Activated CD4-positive, alpha-beta T cell treated with anti-CD3 and anti-CD28 coated beads, Interleukin-2, amount 50 U/mL, for 48 hours (primary cell): ENCODE measurements at places on chromosomes 1 and 21.

DNA sequence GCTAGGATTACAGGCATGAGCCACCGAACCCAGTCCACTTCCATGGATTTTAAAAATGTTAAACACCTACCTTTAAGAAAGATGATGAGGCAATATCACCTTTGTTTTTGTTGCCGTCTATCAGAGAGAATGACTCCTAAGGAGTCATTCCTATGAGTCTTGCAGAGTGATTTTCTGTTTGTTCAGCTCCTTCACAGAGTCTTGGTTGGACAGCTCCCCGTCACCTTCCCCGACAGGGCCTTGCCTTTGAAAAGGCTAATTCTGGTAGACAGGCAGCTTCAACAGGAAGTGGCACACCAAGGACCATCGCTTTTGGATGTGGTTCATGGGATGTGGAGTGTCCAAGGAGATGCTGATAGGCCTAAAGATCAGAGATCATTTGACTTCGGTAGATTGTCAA lies 17.5 kb downstream of the ZBTB18 start:
- no peak for DNase-seq

DNA sequence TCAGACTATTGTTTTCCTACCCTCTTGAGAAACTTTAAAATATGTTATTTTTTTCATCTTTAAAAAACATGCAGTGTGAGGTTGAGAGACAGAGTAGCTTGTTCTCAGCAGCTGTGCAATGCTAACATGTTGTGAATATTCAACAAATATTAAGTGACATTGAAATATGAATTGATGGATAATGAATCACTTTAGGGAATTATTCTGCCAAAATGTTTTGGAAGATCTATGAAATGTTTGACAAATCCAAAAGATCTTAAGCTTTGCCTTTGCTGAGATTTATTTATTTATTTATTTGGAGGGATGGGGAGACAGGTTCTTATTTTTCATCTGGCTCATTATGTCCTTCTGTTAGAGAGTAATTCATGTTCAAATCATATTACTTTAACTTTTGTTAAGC lies 680.1 kb upstream of the CXADR start:
- no peak for DNase-seq

DNA sequence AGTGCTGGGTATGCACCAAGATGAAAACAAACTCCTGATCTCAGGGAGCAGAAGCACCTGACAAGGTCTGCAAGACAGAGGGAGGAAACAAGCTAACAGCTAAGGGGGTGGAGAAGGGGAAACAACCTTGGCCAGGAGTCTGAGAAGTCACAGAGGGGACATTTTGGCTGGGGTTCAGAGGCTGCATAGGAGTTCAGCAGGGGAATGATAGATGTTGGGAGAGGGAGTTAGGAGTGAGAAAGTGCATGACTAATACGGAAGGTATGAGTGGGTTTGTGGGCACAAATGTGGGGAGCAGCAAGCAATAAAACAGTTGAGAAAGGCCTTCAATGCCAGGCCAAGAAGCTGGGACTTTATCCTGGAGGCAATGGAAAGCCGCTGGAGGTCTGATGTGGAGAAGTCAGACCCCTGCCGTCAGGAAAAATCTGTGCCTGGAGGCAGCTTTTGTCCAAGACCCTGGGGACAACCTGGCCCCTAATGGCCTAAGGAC lies 16.4 kb downstream of the EPHA2 start:
- no peak for DNase-seq

DNA sequence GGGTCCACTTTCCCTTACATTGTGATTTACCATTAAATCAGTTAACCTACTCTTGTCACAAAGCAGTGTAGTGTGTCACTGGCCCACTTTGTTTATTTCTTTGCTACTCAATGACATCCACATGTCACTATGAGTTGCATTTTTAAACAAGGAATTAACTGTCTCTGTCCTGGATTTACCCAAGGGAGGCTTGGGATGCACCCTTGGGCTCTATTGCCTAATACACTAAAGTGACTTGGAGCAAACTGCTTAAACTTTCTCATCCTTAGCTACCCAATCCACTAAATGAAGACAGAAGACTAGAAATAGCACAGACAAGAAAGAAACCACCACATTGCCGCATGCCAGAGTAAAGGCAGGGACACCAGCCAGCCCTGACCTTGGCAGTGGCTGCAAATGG lies 136.2 kb upstream of the TIAM1 start:
- no peak for DNase-seq

- DNase-seq = no peak
Observed at GRCh38 chr1:41158147-41158875, 83.8 kb downstream of the SCMH1 start.

- no peak for DNase-seq
Observed at GRCh38 chr1:3670823-3671265, 18.5 kb downstream of the TP73 start.

DNA sequence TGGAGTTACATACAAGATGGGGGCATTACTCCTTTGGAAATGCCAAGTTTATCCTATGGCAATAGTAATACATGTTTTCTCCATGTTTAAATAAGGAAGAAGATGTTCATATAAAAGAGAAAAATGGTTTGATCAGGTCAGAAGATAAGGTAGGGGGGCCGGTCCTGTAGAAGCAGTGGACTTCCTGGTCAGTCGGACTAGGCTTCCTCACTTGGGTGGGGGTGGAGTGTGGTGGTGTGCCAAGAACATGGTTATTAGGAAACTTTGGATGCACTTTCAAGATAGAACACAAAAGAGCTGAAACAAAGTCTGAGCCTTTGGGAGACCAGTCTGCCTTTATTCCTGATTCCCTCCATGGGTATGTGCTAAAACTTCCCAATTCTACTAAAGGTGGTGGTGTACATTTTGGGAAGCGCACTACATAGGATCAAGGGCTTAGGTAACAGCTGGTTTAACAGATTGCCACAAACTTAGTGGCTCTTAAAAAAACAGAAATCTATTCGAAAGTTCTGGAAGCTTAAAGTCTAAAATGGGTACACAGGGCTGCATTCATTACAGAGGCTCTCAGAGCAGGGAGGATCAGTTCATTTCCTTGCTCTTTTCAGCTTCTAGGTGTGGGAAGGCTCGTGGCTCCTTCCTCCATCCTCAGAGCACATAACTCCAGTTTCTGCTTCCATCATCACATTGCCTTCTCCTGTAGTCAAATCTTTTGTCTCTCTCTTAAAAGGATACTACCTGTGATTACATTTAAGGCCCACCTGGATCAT lies 64.6 kb downstream of the KDM1A start:
- no peak for DNase-seq

GRCh38 chr1:30449003-30449402 lies 274.4 kb downstream of the MATN1 start:
- DNase-seq = no peak

GRCh38 chr1:156475568-156476500 lies 24.7 kb downstream of the MEF2D start:
- DNase-seq = no peak

DNA sequence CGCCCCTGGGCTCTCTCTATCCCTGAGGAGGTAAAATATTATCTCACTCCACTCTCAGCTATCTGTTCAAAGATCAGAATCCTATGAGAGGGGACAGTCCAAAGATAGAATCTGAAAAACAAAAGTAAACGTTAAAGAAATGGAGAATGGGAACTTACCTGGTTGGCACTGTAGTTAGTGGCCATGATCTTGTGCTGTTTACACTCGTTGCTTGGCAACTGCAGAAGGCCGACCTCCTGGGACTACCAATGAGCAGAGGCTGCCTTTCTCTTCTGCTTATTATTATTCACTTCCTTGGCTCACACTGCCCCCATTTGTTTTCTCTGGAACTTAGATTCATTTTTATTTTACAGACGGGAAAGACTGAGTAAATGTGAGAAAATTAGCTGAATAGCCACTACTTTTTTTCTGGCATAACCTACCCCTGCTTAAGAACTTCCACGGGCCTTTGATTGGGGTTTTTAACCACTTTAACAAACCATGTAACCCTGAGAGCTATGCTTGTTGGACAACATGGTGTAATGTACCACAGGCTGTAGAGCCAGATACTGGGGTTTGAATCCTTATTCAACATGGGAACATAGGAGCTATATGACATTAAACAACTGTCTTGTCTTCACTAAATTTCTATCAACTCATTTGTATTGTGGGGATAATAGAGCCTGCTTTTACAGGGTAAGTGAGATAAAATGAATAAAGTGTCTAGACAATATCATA lies at the start of gene CFAP126:
Gene CFAP126 (minus strand): TSS at position 193 of the 717 bp plus-strand sequence. CDS start 8 bp downstream, at position 185.
- DNase-seq = no peak

DNA sequence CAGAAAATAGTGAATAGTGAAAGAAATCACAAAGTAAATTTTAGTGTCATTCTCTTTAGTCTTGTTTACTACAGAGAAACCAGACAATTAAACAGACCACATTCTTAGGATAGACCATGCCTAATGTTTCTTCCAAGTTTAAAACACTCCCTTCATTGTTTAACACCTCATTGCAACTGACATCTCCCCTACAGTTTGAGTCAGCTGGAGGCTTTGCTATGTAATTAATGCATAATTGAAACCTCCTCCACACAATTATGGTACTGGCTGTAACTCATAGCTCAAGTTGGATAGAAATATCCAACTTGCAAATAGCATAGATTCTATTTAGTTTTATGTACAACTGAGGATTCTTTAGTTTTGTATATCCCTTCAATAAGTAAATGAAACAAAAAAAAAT lies 35.2 kb upstream of the B3GALT2 start:
- no peak for DNase-seq

DNA sequence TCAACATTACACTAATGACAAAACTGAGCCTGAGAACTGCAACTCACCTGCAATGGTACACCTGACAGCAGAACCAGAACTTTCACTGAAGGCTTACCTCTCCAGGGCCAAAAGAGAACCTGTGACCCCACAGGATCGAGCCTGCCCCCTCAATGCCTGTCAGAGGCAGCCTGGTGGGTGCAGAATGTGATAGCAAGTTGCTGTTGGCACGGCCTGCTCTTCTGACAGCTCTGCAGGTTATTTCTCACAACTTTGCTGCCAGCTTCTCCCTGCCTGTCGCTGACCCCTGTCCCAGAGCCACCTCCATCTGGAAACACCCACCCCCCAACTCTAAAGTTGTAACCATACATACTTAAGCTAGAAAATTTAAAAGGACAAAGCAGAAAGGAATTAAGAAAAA lies 35.2 kb downstream of the HIVEP3 start:
- DNase-seq = no peak

DNA sequence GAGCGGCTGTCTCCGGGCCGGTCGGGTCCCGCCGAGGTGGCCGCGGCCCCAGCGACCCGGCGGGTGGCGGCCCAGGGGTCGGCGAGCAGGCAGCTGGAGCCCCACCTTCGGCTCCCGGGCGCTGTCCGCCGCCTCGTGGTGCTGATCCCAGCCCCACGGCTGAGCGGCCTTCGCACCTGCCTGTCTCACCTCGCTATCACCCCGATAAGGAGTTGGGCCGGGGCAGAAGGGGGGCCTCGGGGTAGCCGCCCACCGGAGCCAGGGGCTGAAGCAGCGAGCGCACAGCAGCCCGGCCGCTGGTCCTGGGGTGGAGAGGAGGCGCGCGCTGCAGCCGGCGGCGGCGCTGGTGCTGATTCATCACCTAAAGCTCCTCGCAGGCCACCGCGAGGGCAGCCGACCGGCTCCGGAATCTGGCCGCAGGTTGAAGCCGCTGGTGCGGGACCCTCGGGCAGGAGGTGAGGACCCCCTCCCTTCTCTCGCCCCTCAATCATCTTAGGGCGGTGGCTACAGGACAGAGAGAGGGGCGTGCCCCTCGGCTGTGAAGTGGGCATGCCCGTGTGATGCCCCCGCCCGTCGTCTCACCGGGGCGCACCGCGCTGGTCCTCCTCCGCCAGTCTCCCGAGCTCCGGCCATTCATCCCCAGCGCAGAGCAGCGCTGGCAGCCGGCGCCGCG lies 575 bp downstream of the TRIM67 start:
- peak; percentile 34 for DNase-seq

GRCh38 chr1:12387641-12388040 lies 157.8 kb downstream of the VPS13D start:
- no peak for DNase-seq

- no peak for DNase-seq
Observed at GRCh38 chr1:147241934-147242448, 493 bp upstream of the CHD1L start.

GRCh38 chr1:24551960-24552571 lies 3.8 kb upstream of the NCMAP start:
- DNase-seq = no peak

DNA sequence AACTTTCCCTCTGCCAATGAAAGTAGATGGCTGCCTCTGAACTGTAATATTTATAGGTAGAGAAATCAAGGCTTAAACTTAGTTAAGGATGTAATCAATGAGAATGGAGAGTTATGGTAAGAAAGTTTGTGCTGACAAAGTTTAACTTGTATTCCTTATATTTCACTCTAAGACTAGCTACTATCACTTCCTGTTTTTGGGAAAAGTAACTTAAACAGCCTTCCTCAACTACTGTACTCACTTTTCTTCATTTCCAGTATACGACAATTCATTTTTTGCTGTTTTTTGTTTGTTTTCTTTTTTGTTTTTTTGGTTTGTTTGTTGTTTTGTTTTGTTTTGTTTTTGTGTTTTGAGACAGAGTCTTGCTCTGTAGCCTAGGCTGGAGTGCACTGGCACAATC lies 3.7 kb downstream of the RGS18 start:
- no peak for DNase-seq

GRCh38 chr1:83970802-83971201 lies 28.1 kb downstream of the TTLL7 start:
- no peak for DNase-seq

- peak; percentile 81 for DNase-seq
Observed at GRCh38 chr1:45014321-45015028, 2.4 kb downstream of the UROD start.

DNA sequence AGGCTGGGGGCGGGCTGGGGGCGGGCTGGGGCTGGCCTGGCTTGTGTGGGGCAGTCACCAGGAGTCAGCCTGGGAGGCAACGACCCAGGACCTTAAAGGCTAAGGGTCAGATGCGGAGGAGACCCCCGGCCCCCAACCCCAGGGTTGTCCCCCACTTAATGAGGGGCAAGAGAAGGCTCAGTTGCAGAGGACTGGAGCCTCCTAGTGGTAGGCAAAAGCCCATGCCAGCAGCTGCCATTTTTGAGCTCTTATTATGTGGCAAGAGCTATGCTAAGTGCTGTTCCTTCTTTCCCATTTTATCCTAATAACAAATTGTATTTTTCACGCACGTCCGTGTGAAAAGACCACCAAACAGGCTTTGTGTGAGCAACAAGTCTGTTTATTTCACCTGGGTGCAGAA lies 8.0 kb downstream of the KIAA1614 start:
- no peak for DNase-seq

GRCh38 chr1:59908682-59909081 lies 17.9 kb downstream of the CYP2J2 start:
- DNase-seq = no peak

GRCh38 chr1:246428542-246429308 lies 78.4 kb downstream of the SMYD3 start:
- peak; percentile 52 for DNase-seq

DNA sequence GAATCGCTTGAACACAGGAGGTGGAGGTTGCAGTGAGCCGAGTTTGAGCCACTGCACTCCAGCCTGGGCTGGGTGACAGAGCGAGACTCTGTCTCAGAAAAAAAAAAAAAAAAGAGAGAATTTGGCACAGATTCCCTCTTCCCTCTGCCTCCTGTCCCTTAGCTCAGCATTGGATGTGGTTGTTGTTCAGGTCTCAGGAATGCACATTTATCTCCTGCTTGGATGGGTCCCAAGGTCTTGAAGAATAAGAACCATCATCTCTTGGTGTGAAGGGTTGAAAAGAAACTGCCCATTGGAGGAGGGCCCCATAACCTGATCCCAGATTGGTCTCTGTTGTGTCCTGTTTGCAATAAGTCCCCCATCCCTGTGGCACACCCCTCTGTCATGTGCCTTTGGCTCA lies 34.9 kb downstream of the UBIAD1 start:
- no peak for DNase-seq
